ENCODE measurements at places on chromosomes 1 and 21.

- no peak for DNase-seq
These were observed 16.3 kb upstream of the NUP210L start for GRCh38 chr1:154171223-154171583.

- DNase-seq = no peak
These were observed 48.2 kb downstream of the IL12RB2 start for GRCh38 chr1:67355745-67356424.

GRCh38 chr1:221099747-221100595 is 220.7 kb downstream of the HLX start:
- no peak for DNase-seq

GRCh38 chr1:2084306-2084705 is 34.1 kb downstream of the PRKCZ start:
- DNase-seq = no peak

GRCh38 chr1:192303029-192303428 is 13.8 kb upstream of the RGS21 start:
- no peak for DNase-seq

DNA sequence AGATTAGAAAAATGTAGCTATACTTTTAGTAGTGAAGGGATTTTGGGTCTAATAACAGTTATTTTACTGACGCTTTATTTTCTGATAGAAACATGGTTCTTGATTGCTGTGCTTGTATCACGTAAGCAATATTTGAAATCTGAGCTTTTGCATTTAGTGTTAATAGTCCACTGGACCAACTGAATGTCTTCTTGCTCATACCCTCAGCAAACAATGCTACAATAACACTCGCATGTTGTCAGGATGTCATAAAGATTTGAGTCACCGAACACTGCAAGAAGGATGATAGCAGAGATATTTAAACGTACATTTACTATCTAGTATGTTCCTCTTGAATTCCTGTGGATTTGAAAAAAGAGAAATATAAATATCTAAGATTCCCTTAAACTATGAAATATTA is 7.5 kb downstream of the DYRK1A start:
- no peak for DNase-seq

DNA sequence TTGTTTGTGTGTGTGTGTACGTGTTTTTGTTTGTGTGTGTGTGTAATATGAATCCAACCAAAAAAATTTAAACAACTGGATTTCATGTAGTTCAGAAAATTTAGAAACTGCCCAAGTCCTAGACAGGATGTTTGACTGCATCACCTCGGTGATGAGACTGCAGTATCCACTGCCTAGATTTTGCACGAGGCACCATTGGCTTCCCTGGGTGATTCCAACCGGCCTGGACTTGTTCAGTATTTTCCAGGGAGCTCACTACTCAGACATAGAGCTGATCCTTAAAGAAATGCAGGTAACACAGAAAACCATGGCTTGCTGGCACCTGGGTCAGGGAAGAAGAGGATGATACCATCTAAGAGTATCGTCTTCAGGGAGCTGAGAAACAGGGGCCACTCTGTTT is 18.2 kb upstream of the KCNK2 start:
- no peak for DNase-seq

DNA sequence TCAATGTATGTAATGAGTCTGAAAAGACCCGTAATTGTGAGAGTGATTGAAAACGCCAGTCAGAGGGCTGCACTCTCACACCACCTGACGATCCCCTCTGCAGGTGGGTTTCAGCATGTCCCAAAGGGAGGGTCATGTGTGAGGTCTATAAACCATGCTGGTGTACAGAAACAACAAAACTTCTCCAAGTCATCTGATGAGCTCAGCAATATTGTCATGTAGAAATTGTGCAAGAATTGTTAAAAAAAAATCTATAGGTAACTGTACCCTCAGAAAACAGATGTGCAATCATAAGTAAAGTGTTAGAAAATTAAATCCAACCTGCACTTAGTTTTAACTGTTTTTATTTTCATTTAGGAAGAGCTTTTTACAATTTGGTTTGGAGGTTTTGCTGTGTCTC is 152.5 kb downstream of the PCBP3 start:
- no peak for DNase-seq

DNA sequence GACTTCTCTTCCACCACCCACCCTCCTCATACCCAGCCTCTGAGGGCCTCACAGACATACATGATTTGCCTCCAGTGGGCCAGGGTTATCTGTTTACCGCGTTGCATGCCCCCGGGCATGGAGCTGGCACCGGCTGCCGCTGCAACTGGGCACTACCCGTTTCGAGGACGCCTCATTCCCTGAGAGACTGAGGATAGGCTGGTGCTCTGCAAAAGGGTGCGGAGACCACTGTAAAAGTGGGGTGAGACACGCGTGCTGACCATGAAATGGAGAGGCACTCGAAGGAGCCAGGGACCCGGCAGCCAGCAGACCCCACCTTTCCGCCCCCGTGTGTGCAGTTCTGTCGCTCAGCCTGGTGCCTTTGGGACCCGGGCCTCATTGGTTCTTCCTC is 20.6 kb downstream of the TP73 start:
- no peak for DNase-seq

DNA sequence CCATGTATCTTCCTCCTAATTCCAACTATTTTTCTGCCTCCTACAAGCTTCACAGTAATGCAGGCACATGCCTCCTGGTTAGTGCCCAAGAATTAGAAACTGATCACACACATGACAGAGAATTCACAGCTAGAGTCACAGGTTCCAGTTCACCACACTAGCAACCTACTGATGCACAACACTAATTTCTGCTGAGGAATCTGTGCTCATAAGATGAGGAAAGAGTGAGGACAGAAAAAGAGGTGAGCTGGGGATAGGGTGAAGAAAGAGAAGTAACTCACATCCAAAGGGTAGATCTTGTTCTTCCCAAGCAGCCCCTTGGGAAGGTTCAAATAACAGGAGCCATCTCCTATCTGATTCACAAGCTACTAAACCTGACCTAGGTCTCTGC is 61.3 kb downstream of the PUM1 start:
- DNase-seq = no peak

DNA sequence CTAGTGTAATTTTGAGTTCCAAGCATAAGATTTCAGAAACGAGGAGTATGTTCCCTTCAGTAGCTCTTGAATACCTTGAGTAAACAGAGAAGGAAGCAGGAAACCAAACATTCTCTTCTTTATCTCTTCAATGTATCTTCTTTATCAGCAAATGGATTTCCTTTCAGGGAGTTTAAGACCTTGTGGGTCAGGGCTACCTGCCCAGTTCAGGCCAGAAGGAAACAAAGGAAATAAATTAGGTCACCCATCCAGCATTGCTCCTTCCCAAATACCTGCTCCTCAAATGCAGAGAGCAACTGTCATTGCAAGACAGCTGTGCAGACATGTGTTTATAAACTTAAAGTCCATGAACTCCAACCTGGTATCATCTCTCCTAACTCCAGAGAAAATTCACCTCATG is 130.1 kb upstream of the SOD1 start:
- DNase-seq = no peak

DNA sequence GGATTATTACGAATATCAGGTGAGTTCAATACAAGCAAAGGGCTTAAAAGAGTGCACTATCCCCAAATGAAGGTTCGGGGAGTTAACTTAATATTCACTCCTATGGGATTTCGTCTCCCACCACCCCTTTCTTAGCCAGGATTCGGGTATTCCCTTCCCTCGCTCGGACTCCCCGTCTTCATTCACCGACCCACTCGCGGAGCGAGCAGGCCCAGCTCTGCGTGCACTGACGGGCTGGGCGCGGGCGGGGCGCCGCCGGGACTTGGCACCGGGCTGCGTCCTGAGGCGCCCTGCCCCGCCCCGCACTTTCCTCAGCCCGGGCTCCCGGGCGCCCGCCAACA is 7.7 kb upstream of the MPZL1 start:
- no peak for DNase-seq

- no peak for DNase-seq
These were observed 721 bp upstream of the LCE1B start for GRCh38 chr1:152811050-152811449.

- DNase-seq = no peak
These were observed 79.2 kb upstream of the CDC42BPA start for GRCh38 chr1:227397354-227397978.

- no peak for DNase-seq
These were observed 657.4 kb downstream of the AJAP1 start for GRCh38 chr1:5311634-5312292.

DNA sequence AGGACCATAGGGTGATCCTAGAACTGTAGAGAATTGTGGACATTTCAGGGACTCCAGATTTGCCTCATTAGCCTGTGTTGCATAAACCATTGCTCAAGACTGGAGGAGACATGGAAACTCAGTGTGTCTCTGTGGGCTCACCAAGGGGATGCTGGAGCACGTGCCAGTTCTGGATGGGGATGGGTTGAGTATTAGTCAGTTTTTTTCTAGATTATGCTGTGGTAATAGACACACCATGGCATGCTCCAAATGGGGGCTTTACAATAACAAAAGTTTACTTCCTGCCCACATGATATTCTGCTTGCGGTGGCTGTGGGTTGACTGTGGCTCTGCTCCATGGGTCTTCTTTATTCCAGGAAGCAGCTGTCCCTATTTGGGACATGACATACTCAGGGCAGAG is 125.4 kb downstream of the FOXD2 start:
- DNase-seq = no peak

GRCh38 chr1:226916497-226916896 is 23.6 kb upstream of the COQ8A start:
- DNase-seq = no peak

DNA sequence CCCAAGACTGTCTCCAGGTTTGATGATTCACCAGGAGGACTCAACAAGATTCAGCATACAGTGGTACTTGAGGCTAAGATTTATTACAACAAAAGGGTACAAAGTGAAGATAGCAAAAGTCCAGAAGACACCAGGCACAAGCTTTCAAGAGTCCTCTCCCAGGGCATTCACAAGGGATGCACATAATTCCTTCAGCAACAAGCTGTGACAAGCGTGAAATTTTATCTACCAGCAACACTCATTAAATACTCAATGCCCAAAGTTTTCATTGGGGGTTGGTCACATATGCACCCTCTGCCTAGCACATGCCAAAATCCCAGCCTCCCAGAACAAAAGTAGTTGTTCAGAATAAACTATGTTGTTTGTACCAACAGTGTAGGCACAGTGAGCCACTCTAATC is 62.3 kb downstream of the PRKACB start:
- DNase-seq = no peak

- DNase-seq = no peak
These were observed 32.4 kb downstream of the GNB1 start for GRCh38 chr1:1858382-1859086.

DNA sequence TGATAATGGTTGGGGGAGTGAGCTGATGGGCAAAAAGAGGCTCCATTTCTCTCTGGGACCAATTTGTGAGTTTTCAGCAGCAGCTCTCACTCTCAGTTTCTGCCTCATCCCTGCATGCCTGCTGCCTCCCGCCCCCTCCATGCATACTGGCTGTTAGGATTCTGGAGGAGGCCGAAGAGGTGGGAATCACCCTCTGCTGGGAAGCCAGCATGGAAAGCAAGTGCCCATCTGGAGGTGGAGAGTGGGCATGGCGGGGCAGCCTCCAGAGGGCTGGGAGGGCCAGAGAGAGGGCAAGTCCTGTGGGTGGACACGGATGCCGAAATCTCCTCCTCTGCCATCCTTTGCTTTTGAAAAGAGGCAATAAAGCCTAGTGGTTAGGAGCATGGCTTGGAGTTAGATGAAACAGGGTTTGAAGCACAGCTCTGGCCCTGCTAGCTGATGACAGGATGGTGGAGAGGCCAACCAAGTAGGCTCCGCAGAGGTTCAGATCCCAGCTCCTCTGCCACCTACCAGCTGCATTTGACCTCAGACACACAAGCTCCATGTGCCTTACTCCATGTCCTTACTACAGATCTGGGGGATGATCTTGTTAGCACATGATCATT is 113.4 kb downstream of the GRIK3 start:
- no peak for DNase-seq

GRCh38 chr1:67777016-67777415 is 56.3 kb downstream of the GNG12 start:
- no peak for DNase-seq

DNA sequence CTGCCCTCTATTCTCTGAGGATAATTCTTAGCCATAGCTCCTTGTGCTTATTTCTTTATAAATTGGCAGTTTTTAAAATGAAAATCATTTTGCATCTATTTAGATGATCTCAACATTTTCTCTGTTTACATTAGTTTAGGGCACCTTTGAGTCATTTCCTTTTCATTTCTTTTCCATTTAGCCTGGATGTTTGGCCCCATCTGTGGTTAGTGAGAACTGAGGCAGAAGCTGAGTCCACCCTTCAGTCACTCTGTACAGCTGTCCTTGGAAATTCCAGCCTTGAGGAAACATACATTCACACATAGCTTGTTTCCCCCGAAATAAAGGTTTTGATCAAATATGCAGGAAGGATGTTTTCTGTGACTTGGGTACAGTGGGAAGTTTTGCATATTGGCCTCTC is 123.7 kb downstream of the NTNG1 start:
- DNase-seq = no peak

- DNase-seq = no peak
These were observed 75.1 kb downstream of the ASH1L start for GRCh38 chr1:155487541-155487940.

GRCh38 chr21:28356422-28356821 is 636.3 kb downstream of the LTN1 start:
- no peak for DNase-seq

GRCh38 chr21:29499734-29500343 is 201.1 kb downstream of the BACH1 start:
- DNase-seq = no peak

- no peak for DNase-seq
These were observed 62.5 kb downstream of the CHRM3 start for GRCh38 chr1:239448911-239449310.

Measured in stimulated activated naive CD4-positive, alpha-beta T cell treated with Interleukin-2 at 50 U/mL for 16 hours (primary cell).